NCI-H2171 treated with DMSO at 0.1 percent for 48 hours (cell line): ENCODE measurements at places on chromosomes 3 and 15.

- DNase-seq: no peak
Observed at GRCh38 chr3:71893122-71893521, 108.2 kb upstream of the PROK2 start.

GRCh38 chr3:60917141-60917540 is 334.1 kb downstream of the FHIT start:
- DNase-seq: peak; percentile 44

GRCh38 chr3:5192571-5193365 is 5.3 kb downstream of the EDEM1 start:
- DNase-seq: no peak

DNA sequence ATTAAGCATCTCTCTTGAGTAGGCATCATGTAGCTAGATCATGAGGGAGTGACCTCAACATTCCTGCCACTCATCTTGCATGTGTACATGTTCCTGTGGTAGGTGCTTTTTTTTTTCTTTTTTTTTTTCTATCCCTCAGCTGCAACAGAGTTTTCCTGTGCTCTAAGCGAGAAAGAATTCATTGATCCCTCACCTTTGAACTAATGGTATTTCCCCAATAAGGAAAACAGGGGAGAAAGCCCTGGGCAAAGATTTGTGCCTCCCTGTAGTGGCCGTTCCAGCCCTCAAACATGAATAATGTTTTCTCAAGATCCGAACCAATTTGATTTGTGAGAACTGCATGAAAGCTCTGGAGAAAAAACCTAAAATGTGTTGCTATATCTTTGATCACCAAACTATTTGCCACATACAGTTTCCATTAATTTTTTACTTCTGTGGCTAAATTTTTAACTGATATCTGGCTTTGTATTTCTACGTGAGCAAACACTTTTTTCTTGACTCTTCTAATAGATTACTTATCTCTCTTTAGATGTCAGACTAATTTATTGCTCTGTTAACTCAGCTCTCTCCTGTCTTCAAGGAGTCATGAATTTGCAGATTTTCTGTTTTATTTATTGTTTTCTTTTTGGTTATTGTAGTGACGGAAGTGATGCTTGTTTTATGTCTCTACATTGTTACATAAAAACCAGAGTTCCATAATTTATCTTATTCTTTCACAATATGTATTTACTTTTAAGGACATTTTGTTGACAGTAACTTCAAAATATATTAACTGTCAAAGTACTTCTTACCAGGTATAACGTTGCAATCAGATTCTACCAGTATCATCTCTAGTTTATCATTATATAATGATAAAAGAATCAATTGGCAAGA is 1396.5 kb downstream of the OTOL1 start:
- DNase-seq: no peak

- DNase-seq: no peak
Observed at GRCh38 chr3:170724599-170725280, 138.9 kb upstream of the SLC7A14 start.

- DNase-seq: no peak
Observed at GRCh38 chr15:100120111-100120510, 221.7 kb downstream of the ADAMTS17 start.

GRCh38 chr3:14425581-14426304 is 23.3 kb downstream of the SLC6A6 start:
- no peak for DNase-seq

DNA sequence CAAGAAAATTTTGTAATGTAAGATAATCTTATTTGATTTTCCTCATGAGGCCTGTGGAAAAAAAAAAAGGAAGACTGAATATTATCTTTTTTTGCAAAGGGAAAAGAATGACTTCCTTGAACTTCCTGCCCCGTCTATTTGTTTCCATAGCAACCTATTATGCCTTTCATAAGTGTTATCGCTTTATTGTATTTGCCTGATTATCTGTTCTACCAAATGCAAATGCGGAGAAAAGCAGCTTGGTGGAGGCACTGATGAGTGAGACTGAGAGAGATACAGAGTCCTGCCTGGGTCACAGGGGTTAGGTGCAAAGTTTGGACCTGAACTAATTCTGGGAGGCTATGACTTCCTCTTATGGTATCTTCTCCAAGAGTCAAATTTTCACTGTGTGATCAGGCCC is 334.0 kb upstream of the KCNMB2 start:
- DNase-seq: no peak

GRCh38 chr3:78154521-78155186 is 1114.8 kb downstream of the ROBO2 start:
- DNase-seq: no peak

DNA sequence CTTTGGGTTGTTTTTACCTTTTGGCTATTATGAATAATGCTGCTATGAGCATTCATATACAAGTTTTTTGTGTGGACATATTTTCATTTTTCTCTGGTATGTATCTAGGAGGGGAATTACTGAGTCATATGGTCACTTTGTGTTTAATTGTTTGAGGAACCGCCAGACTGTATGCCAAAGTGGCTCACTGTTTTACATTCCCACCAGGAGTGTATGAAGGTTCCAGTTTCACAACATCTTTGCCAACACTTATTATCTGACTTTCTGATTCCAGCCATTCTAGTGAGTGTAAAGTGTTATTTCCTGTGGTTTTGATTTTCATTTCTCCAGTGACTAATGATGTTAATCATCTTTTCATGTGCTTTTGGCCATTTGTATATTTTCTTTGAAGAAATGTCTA is 51.8 kb downstream of the CMTM7 start:
- no peak for DNase-seq

GRCh38 chr3:190031887-190032752 is 88.6 kb downstream of the P3H2 start:
- DNase-seq: no peak

GRCh38 chr3:175573226-175573625 is 714.1 kb downstream of the NAALADL2 start:
- DNase-seq: no peak

GRCh38 chr15:76866716-76867321 is 38.3 kb downstream of the SCAPER start:
- peak; percentile 65 for DNase-seq
